ENCODE measurements at places on chromosomes 5 and 9.

- DNase-seq: no peak
Measured at GRCh38 chr9:70228118-70228517, 30.7 kb upstream of the SMC5 start.

- no peak for DNase-seq
Measured at GRCh38 chr5:40429258-40430100, 250.2 kb upstream of the PTGER4 start.

DNA sequence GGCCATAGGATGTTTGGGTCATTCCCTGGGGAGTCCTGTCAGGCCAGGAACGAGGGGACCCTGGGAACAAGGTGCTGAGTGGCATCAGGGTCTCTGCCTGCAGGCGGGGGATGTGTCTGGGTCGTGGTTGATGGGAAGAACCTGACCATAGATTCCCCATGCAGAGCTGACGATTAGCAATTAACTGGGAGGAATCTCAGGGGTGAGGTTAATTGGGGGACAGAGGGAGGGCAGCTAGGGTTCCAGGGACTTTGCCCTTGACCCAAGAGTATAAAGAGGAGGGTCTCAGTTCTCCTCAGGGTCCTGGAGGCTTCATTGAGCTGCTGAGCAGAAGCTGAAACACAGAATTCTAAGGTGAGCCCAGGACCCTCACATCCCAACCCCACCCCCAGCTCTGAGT, at the start of gene SLC34A1:
SLC34A1 (plus strand) TSS at position 301 of the 400 bp plus-strand sequence. CDS start 1,308 bp downstream, outside the sequence.
- DNase-seq: no peak

DNA sequence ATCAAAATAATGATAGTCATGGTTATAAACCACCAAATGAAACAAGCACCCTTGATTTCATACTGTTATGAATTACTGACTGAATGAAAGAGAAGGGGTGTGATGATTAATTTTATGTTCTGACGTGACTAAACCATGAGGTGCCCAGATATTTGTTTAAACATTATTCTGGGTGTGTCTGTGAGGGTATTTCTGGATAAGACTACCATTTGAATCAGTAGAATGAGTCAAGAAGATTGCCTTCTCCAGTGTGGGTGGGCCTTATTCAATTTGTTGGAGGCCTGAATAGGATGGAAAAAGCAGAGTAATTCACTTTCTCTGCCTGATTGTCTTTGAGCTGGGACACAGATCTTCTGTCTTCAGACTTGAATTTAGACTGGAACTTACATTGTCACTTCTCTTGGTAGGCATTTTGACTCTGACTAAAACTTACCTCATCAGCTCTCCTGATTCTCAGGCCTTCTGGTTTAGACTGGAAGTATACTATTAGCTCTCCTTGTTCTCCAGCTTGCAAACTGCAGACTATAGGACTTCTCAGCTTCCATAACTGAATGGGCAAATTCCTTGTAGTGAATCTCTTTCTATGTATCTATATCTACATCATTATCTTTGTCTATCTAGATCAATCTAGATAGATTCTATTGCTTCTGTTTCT, 321.9 kb upstream of the TARS1 start:
- no peak for DNase-seq

GRCh38 chr9:133362359-133363044, 6.2 kb downstream of the SURF2 start:
- DNase-seq: no peak

DNA sequence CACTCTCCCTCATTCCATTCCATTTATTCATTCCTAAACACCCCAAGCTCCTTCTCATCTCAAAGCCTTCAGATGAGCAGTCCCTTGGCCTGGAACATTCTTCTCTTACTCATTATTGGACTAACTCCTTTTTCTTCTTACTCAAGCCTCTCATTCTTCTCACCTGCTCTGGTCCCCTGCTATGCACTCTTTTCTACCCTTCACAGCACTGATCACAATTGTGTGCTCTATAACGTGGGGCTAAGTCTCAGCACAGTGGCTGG, 212.4 kb downstream of the MAPKAP1 start:
- DNase-seq: no peak

DNA sequence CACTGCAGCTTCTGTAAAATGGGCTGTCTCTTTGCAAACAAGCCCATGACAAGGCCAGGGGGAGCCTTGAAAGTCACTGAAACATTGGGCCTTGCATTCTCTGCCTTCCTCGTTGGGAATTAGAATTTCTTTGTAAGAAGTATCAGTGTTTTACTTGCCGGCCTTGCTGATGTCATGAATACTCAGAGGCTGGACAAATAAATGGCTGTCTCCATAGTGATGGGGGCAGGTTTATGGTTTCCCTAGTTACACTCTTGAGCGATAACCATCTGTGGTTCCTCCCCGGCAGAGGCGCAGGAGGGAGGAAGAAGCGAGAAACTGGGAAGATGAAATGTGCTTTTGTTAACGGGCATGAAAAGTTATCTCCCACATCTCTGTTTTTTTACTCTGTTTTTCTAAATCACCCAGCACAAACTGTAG, 272.7 kb upstream of the PANK3 start:
- no peak for DNase-seq

DNA sequence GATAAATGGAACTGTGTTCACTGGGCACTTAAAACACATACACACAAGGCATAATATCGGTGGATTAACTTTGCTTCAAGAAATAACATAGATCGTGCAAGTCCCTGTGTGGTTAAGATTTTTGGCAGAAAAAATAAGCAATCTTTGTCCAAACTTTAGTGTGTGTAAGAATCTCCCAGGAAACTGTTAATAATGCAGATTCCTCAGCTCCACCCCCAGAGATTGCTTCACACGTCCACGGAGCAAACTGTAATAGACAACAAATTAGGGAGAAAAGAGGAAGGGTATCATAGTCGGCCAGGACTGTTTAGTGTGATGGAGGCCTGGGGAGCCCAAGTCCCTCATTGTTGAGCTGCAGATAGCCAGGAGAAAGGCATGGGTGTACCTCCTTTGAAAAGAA, 84.8 kb downstream of the PJA2 start:
- no peak for DNase-seq

- no peak for DNase-seq
Measured at GRCh38 chr5:3835811-3836210, 240.2 kb downstream of the IRX1 start.

GRCh38 chr5:171449426-171449825, 30.0 kb downstream of the FGF18 start:
- no peak for DNase-seq

DNA sequence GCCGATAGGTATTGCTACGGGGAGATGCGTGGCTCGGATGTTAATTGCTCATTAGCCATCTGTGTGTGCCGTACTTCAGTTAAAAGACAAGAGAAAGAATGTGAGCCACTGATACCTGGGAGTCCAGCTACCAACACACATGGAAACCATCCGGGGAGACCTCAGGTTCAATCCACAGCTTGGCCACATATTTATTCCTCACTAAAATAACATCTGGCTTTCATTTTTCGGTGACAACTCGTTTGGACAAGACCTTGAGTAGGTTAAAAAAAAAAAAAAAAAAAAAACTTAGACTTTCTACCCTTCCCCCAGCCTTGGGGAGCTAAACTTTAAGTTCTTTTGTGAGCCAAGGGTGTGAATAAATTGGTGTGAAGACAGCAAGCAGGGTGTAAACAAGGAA, 84.1 kb downstream of the SLIT3 start:
- no peak for DNase-seq

DNA sequence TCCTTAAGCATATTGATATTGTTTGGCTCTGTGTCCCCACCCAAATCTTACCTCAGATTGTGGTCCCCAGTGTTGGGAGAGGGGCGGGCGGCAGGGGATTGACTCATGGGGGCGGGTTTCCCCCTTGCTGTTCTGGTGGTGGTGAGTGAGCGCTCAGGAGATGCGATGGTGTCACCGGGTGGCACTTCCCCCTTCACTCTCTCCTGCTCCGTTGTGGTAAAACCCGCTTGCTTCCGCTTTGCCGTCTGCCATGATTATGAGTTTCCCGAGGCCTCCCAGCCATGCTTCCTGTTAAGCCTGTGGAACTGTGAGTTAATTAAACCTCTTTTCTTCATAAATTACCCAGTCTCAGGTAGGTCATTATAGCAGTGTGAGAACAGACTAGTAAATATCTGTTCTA, 229.1 kb downstream of the IRX2 start:
- no peak for DNase-seq

- no peak for DNase-seq
Measured at GRCh38 chr9:3177936-3178335, 334.0 kb upstream of the PUM3 start.

DNA sequence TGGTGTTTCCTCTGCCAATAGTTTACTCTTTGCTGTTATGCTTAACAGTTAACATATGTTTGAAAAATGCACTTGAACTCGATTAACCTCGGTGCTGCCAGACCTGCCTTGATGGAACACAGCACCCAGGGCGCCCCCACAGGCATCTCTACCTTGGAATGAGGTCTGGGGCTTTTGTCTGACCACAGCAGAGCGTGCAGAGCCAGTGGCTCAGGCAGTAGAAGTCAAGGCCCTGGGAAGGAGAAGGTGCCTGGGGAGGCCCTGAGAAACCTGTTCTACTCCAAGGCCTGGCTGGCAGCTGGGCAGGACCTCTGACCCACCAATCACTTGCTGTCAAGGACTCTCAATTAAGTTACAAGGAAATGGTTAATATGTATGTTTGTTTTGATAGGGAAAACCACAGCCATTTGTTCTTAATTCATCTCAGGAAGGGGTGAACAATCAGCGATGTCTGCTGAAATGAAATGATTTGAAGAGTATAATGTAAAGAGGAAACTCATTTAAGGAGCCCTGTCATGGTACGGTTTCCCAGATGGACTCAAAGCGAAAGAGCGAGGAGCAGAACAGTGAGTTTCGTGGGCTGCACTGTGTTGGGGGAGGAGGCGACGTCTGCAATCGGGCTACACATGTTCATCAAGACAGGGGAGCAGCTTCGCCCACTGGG, 21.9 kb downstream of the MACROH2A1 start:
- no peak for DNase-seq

- no peak for DNase-seq
Measured at GRCh38 chr5:14816999-14817761, 54.4 kb downstream of the ANKH start.

GRCh38 chr9:16247188-16247875, 623.1 kb downstream of the BNC2 start:
- no peak for DNase-seq

- DNase-seq: no peak
Measured at GRCh38 chr9:76537150-76537646, 78.2 kb downstream of the GCNT1 start.

- no peak for DNase-seq
Measured at GRCh38 chr9:38432922-38433510, 8.8 kb upstream of the IGFBPL1 start.

DNA sequence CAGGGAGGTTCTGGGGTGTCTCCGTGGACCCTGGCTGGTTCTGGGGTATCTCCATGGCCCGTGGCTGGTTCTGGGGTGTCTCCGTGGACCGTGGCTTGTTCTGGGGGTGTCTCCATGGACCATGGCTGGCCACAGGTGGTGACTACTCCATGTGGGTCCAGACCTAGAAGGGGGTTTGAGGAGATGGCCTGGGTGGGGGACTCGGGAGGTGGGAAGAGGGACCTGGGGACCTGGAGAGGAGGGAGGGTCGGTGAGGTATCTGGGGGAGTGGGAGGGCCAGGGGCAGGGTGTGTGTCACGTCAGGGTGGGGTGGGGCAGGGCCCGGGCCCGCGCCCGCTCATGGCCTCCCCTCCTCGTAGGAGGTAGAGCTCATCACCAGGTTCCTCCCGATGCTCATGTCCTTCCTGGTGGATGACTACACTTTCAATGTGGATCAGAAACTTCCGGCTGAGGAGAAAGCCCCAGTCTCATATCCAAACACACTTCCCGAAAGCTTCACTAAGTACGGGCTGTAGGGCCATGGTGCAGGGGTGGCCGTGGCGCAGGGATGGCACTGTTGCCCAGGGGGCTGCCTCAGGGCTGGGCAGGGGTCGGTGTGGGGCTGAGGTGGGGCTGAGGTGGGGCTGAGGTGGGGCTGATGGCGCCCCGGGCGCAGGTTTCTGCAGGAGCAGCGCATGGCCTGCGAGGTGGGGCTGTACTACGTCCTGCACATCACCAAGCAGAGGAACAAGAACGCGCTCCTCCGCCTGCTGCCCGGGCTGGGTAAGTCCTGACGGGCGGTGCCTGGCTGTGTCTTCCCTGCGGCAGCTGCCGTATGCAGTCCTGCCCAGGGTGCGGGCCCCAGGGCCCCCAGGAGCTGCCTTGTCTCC, 10.7 kb upstream of the TOR4A start:
- DNase-seq: no peak

DNA sequence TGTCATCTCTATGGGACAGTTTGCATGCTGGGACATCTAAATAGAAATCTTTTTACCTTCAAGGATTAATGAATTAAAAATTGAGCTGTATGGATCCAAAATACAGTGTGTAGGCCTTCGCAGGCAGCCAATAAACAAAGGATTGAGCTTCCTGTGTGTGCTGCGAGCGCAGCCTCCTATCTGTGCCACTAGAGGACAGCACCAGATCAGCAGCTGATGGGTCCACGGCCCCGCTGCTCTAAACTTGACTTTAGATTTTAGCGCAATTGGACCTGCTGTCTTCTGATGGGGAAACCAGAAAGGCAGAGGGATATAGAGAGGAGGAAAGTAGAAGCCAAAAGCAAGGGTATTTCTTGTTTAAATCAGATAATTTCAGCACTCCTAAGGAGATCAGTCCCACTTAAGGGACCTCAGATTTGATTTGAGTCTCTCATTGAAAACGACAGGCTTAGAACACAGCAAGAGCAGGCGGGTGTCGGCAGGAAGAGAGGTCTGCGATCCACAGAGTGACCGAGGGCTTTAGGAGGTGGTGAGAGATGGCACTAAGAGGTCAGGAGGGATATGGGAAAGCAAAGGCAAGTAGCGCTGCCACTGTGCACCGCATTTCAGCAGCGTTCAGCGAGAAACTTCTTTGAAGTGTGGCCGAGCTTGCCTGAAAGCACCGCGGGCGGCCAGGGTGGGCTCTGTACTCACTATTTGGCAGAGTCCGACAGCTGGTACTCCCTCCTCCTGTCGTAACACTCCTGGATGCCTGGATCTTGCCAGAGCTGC, 214.3 kb downstream of the GNA14 start:
- DNase-seq: peak; percentile 73

GRCh38 chr9:28927691-28928090, 1354.4 kb upstream of the C9orf72 start:
- DNase-seq: no peak

DNA sequence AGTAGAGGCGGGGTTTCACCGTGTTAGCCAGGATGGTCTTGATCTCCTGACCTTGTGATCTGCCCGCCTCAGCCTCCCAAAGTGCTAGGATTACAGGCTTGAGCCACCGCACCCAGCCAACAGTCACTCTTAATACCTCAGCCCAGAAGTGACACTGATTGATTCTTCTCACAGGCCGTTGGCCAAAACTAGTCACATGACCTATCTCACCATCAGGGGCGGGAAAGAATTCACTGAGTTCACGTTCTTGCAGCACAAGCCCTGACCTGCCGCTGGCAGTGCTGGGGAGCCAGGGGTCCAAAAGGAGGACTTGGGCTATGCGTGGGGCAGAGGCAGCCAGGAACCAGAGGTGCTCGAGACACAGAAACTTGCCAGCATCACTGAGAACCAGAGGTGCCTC, 55.0 kb upstream of the CPLX2 start:
- DNase-seq: no peak

- no peak for DNase-seq
Measured at GRCh38 chr5:150103678-150104549, 17.6 kb upstream of the CSF1R start.

- DNase-seq: no peak
Measured at GRCh38 chr5:55385846-55386245, 78.1 kb downstream of the MTREX start.

GRCh38 chr5:42676362-42676761, 80.3 kb upstream of the CCDC152 start:
- DNase-seq: no peak

All from hypothalamus (tissue), 51 donors.